ENCODE measurements at places on chromosomes 4 and X.

GRCh38 chr4:85803856-85804255 lies 328.9 kb downstream of the ARHGAP24 start:
- DNase-seq, result no peak

GRCh38 chrX:28178206-28178605 lies 197.0 kb upstream of the DCAF8L1 start:
- no peak for DNase-seq

GRCh38 chrX:72002875-72003274 lies 92.2 kb downstream of the NHSL2 start:
- DNase-seq, result no peak

GRCh38 chrX:108221301-108221864 lies 129.8 kb downstream of the ATG4A start:
- no peak for DNase-seq

DNA sequence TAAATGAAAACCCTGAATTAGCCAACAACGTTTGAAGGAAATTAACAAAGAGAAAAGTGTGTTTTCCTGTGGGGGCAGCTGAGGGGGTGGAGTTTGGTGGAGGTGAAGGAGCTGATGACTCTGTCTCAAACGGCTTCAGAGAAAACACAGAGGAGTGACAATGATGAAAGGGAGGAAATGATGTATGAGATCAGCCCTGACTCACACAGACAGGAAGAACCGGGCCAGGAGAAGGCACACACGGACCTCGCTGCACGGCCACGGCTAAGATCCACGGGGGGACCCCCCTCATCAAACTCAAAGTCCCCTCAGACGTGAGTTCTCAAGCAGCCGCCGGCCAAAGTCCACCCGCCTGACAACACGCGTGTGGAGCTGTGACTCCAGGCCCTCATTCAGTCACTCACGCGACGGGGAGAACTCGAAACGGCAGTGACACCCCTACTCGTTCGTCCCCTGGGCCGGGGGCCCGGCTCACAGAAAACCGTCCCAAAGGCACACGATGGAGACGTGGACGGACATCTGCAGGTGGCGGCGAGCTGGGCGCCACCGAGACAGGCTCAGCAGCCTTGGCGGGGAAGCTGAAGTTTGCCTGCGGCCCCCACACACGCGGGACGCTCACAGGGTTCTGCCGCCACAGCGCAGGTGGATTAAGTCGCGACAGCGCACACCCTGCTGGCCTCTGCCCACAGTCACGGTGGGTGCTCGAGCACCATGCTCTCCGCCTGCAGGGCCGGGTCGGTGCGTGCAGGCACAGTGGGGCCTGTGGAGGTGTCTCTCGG lies 28.8 kb downstream of the PPP2R3B start:
- no peak for DNase-seq

DNA sequence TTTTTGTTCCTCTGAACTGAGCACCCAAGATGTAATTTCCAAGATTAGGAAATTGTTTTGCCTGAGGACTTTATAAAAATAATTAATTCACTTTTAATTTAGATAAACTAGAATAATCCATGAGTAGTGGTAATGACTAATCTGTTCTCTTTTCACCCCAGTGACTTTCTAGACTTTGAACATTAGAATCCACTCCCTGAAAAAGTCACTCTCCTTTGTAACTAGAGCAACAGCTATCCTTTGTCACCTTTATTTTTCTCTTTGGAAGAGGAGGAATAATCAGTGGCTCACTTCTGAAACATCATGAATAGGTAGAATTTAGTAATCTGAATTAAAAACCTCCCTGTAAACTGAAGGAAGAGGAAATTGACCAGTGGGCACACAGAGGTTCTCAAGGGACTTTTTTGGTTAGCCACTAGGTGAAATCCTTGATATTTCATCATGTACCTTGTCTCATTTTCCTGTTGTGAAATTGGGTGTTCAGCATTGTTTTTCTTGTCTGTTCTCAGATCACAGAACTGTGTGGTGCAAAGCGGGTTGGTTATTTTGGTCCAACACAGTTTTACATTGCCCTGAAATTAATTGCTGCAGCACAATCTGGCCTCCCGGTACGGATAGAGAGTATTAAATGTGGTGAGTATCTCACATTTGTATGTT lies 59.4 kb downstream of the REPS2 start:
- DNase-seq, result no peak

DNA sequence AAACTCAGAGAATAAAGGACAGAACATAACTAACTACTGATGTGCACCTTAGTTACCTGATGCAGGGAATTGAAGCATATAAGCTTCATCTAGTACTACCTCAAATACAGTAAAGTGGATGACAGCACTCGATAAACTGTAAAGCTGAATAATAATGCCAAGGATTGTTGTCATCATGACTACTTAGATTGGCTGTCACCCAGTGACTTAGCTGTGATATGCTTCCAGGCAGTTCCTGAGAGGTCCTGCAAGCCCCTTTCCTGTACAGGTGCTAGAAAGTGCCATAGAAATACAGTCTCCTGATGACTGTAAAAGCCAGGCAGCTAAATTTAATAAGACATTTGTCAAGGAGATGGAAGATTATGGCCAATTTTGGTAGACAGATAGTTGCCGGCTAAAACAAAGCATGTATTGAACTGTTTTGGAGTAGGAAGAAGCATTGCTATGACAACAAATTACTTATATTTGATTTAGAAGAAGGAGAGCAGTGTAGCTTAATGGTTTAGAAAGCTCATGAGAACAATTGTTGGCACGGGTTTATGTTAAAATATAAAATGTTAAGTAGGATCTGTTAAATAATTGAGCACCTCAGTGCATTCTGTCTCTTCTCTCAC lies 29.7 kb downstream of the TMEM164 start:
- DNase-seq, result no peak

DNA sequence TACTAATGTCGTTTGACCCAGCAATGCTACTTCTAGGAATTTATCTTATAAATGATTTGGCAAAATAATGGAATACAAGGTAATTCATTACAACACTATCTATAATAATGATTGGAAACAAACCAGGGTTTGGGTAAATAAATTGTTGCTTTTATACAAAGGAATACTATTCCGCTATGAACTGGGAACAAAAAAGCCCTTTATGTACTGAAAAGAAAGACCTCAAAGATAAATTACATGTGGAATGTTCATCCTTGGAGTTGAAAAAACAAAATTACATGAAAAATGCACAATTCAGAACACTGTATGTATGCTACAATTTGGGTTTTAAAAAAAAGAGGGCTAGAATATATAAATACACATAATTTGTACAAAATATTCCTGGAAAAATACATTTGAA lies 5.2 kb upstream of the NUP54 start:
- no peak for DNase-seq

DNA sequence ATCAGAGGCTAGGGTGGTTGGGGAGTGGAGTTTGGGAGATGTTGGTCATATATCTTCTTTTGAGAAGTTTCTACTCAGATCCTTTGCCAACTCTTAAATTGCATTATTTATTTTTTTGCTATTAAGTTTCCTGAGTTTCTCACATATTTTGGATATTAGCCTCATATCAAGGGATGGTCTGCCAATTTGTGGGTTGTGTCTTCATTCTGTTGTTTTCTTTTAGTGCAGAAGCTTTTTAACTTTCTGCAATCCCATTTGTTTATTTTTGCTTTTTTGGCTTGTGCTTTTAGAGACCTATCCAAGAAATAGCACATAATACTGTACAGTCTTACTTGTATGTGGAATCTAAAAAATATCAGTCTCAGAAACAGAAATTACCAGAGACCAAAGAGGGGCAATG lies 509.2 kb upstream of the HS3ST1 start:
- DNase-seq, result no peak

DNA sequence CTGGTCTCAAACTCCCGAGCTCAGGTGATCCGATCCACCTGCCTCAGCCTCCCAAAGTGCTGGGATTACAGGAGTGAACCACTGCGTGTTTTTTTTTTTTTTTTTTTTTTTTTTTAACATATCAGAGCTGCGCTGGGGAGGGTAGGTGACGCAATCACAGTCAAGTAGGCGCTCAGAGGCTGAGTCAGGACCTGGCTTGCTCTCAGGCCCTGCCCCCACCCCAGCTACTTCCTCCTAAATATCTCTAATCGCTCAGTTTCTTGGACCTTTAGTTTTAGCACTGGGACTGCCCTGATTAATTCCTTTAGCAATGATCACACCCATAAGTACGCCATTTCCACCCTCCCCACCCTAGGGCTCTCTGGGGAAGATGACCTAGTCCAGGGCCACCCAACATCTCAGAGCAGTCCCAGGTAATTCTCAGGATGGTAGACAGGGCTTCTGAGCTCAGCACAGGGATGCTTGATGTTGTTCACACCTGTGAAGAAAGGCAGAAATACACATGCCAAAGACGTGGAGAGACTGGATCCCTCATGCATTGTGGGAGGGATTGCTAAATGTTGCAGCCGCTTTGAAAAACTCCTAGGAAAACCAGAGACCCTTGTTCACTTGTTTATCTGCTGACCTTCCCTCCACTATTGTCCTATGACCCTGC lies 50.2 kb downstream of the DDX3X start:
- DNase-seq, result peak; percentile 72

- no peak for DNase-seq
These were observed 671.8 kb downstream of the CCSER1 start for GRCh38 chr4:90798948-90799347.

GRCh38 chrX:88991583-88992132 lies 244.6 kb downstream of the CPXCR1 start:
- DNase-seq, result no peak

- DNase-seq, result no peak
These were observed 63.9 kb upstream of the PGRMC2 start for GRCh38 chr4:128351502-128351901.

DNA sequence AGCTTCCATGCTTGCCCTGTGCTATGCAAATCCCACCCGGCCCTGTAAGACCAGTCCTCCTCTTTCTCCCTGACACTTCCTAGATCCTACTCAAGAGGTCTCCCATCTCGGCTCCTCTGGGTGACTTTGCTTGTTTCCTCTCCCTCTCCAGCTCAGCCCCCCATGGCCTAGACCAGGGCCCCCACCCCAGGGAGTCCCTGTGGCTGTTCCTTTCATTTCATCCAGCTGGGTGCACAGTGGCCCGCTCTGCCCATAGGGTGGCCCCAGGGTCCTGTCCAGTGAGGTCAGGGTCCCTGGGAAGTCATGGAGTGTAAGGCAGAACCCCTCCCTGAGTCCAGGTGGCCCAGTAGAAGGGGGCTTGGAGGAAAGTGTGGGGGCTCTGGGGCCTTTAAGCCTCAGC lies 52.3 kb upstream of the NKX1-1 start:
- no peak for DNase-seq

DNA sequence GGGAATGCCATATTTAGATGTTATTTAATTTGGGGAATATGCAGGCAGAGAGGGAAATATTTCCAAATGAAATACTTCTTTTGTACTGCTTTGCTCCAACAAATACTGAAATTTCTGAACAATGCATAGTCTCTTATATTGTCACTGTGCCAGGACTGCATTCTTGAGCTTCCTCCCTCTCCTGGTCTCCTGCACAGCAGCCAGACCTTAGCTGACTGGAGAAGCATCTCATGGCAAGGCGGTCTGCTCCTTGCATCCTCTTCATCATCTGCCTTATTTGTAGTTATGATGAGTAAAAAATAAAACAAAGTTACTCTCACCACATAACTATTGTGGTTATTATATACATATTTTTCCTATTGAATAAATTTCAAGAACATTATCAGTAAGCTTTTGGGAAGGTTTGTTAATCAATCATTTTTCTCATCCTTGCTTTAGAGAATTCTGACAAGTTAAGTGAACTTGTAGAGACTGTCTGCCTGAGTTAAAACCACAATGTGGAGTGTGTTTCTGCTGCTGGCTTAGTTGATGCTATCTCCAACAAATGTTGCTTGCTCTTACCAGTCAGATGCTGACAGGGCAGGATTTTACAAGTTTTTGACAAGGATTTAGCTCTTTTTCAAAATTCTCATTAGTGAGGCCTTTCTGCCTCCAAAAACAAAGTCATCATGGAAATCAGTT lies 153.6 kb downstream of the SOWAHB start:
- DNase-seq, result no peak

DNA sequence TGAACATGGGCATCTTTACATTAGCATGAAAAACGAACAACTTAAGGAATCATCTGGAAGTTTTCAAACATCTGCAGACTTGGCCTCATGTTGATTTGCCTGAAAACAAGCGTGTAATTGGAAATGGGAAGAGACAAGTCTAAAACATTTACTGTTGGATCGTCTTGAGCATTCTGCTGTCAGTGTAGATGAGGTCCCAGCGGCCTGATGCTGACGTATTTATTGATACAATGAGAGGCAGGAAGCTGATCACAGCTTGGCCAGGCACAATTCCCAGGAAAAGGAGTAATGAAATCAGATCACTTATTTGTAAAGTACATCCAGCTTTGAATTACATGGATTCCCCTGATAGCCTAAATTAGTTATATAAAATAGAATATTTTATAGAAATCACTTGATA lies 210.6 kb downstream of the CLCN4 start:
- DNase-seq, result no peak

DNA sequence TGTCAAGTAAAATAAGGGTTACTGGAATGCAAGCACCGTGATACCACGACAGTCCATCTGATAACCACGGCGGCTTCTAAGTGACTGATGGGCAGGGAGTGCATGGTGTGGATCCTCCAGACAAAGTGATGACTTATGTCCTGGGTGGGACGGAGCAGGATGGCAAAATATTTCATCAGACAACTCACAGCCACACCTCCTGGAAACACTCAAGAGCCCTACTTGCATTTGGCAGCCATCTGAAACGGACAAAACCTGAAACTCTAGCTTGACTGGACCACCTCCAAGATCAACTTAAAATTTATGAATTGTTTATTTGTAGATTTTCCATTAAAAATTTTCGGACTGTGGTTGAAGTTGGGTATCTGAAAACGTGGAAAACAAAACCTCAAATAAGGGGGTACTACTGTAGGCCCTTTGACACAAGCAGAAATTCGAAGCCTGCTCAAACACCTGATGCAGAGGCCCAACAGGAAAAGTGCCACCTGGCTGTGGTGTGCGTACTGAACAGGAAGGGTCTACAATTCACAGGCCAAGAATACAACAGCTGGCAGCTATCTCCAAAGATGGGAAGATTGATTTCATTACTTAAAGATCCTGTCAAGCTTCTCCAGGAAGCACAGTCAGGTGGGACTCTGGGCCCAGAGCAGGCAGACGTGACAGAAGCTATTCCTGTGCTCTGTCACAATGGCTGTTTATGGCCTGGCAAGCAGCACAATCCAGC lies 26.0 kb downstream of the LRIT3 start:
- DNase-seq, result no peak

GRCh38 chr4:39146211-39146610 lies 36.1 kb upstream of the WDR19 start:
- DNase-seq, result no peak

DNA sequence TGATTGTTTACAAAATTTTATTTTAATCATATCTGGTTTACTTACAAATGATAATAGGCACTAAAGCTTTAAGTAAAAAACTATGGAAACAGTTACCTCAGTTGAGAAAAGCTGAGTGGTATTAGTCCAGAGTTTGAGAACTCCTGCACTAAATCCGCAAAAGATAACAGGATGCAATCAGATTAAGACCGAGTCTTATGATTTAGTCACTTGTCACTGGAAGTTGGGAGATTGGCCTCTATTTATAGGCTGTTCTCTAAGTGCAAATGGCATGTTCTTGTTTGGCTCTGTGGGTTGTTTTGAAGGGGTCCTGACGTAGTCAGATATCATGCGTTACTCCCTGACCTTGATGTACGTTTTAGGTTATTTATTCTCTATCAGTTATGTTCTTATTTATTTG lies 6.3 kb downstream of the GPAT3 start:
- DNase-seq, result no peak

All from psoas muscle (tissue), 8 donors.